GM23338 (cell line): ENCODE measurements at places on chromosomes 4 and X.
A peak's percentile ranks its signal among the peaks of the same experiment; 100 is the strongest.

DNA sequence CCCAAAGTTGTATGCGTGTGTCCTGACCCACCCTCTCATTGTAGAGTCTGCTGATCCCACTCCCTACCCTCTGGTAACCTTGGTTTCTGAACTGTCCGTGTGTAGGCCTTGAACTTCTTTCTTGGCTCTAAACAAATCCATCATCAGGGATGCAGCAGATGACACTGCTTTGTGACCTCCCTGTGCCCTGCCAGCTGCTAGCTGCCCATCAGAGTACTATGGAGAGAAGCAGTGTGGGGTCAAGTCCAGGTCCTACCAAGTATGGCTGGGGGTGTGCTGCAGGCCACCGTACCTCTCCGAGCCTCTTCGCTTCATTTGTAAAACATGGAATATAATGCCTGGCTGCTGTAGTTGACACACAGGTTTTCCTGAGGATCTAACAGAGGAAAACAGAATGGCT lies 183.5 kb upstream of the RBPJ start:
- DNase-seq = no peak

GRCh38 chrX:49268702-49269009 lies 937 bp upstream of the PPP1R3F start:
- no peak for DNase-seq

DNA sequence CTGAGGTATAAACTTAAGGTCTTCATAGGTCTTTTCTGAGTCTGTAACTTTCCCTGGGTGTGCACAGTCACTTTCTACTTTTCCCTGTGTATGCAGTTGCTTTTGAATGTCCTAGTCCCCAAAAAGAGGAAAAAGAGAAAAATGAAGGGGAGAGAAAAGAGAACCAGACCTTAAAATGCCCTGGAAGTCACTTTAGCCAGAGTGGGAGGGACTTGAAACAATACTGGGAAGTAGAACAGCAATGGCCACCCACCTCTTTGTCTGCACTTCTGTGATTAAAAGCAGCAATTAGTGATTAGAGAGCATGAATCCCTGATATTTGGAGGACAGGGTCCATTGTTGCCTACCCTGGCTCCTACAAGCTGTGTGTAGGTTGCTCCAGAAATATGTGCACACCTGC lies 36.1 kb downstream of the ZCCHC13 start:
- no peak for DNase-seq

DNA sequence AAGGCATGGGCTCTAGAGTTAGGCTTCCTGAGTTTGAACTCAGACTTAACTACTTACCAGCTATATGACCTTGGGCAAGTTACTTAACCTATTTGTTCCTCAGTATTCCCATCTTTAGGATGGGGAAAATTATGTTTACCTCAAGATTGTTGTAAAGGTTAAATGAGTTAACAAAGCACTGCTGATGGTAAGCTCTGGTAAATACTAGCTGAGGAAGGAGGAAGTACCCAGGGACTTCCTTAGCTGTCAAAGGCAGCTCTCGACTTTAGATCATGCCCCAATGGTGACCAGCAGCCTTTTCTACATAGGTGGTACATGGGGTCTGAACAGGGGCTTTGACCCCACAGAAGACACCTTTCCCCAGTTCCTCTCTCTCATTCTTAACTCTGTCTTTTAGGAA lies 20.1 kb downstream of the ATP7A start:
- DNase-seq = no peak

- DNase-seq = no peak
These were observed 119.2 kb downstream of the IRF2 start for GRCh38 chr4:184355111-184355604.

DNA sequence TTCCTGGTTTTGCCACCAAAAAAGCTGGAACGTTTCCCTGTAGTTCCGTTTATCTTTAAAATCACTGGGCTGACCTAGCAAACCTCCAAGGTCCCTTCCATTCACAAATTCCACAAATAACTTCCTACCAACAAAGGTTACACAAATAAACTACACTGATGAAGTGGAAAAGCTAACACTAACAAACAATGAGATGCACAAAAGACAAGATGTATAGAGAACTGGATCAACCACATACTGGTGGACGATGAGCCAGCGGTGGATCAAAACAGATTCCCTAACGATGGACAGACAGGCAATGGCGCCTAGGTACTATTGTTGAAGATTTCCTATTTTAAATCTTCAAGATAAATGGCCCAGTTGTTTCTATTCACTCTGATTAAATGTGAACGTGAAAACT lies 15.5 kb downstream of the AFAP1 start:
- no peak for DNase-seq

GRCh38 chr4:110454441-110454840 lies 21.5 kb upstream of the ENPEP start:
- no peak for DNase-seq

GRCh38 chrX:13742397-13743176 lies 8.0 kb downstream of the OFD1 start:
- DNase-seq = peak; percentile 16
